Osteoblast (primary cell): ENCODE measurements at places on chromosomes 7 and 10. TPM values are rescaled to one million over a fixed set of nuclear protein-coding genes. Genes with fewer than 3 reads are reported as not detected.
A peak's percentile ranks its signal among the peaks of the same experiment; 100 is the strongest.

KNDC1 gene
- under 0.01 TPM in 1 of 2 replicates, not detected in the other for total RNA-seq

DNA sequence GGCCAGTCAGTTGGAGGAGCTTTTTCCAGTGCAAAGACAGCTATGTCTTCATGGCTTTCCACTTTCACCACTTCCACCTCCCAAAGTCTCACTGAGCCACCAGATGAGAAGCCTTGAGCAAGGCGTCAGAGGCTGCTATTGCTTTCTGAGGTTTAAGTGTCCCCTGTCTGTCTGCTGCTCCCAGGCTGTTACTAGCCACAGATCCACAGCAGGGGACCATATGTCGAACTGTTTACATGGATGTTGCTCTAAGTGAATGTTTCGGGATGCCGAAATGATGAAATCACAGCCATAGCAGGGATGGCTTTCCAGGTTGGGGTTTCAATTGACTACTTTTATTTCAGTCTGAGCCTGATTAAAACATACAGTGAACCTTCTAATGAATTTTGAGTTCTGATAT is 88.5 kb downstream of the AVL9 start:
- H3K27me3 ChIP-seq: no peaks in the 10 kb centered on the region
- no peak overlapping the region for H3K27ac ChIP-seq
- peaks cover 28% of the 10 kb centered on the region for H3K4me1 ChIP-seq

FAM20C gene
- 38.6 and 46.0 TPM in 2 replicates for total RNA-seq

VENTX gene
- total RNA-seq: not detected in 2 replicates

GRCh38 chr10:43208147-43209073 is 58.5 kb downstream of the RASGEF1A start:
- H3K36me3 ChIP-seq: no peaks in the 10 kb centered on the region
- no peak overlapping the region for H3K4me3 ChIP-seq
- H3K4me1 ChIP-seq: no peaks in the 10 kb centered on the region
- no peak overlapping the region for H3K27ac ChIP-seq

DNA sequence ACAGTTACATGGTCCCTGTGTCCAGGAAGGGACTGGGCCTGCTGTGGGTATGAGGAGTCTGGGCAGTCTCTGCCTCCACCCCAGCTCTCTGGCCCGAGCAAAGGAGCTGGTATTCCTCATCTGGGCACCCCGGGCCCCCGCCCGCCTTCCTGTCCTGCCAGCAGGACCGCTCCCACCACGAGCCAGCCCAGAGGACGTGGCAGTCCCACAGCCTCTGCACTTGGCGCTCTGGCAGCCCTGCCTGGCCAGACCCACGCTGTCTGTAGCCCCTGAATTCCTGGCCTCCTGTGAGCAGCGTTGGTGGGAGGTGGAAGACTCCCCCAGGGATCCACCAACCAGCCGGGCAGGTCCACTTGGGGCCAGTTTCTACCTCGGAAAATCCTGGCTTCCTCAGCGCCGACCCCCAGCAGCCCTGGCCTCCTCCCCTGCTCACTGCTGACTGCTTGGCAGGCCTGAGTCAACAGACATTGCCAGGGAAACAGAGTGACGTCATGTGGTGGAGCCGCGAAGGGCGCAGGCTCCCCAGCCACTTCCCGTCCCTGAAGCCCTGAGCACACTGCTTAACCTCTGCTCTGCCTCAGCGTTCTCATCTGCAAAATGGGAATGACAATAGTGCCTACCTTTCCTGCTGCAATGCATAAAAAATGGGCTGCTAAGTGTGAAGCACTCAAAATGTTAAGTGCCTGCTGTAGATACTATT is 21.6 kb upstream of the LIMK1 start:
- peak overlapping the region; percentile 72 for H3K4me3 ChIP-seq
- DNase-seq: peak; percentile 99
- peak overlapping the region; percentile 99 for H3K27ac ChIP-seq
- H3K36me3 ChIP-seq: no peaks in the 10 kb centered on the region
- peaks cover 9% of the 10 kb centered on the region for H3K4me1 ChIP-seq
- H3K27me3 ChIP-seq: no peaks in the 10 kb centered on the region
